ENCODE measurements at places on chromosomes 11 and 22.
A peak's percentile ranks its signal among the peaks of the same experiment; 100 is the strongest.

DNA sequence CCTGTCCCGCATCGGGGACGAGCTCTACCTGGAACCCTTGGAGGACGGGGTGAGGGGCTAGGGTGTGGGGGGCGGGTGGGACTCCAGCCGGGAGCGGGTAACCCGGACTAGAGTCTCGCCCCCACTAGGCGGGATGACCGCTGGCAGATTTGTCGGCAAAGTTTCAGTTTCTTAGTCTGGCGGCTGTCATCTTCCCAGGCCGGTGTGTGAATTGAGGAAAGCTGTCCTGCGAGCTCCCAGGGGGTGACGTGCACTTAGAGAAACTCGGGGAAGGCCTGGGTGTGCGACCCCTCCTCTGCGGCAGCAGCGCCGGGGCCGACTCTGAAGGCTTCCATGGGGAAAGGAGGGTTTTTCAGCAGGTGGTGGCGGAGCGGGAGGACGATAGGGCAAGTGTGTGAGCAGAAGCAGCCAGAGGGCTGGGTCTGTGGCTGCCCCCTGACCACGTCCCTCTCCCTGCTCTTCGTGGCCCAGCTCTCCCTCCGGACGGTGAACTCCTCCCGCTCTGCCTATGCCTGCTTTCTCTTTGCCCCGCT is 463 bp downstream of the RAD9A start:
- no peak for DNase-seq

DNA sequence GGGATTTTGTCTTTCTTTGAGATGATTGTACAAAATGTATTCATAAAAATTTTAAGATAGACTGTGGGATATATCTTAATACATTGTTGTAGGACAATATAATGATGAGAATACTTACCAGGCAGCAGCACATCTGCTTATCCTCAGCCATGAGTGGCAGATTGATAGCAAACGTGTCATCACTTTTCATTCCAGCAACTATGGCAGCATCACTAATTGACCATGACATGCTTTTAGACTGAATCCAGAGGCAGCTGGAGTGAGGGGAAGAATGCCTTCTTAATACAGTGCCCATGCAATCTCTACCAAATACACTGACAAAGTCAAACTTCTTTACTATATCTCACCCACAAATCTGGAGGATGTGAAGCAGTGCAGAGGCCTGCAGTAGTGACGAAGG is 755.2 kb upstream of the RAG2 start:
- no peak for DNase-seq

- DNase-seq, result no peak
These were observed 206.0 kb downstream of the DYNC2H1 start for GRCh38 chr11:103315248-103315647.

DNA sequence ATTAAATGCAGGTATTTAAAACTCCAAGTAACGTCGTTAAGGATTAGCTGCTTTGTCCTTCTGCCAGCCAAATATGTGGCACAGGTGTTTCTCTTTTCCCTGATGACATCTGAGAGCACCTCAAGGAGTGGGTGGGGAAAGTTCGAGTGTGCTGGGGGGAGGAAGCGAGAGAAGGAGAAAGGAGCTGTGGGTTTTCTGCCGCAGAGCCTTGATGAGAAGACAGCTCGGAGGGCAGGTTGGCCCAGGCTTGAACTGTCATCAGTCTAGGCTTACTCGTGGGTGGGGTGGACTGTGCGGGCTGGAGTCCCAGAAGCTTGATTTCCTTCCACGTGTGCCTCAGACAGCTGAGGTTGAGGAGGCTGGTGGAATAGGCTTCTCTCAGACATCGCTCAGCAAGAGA is 15.2 kb upstream of the SORL1-AS1 start:
- DNase-seq, result peak; percentile 89

- DNase-seq, result no peak
These were observed 5.3 kb upstream of the ACR start for GRCh38 chr22:50732681-50733080.

GRCh38 chr11:100769617-100770016 is 82.5 kb downstream of the ARHGAP42 start:
- DNase-seq, result no peak

Measured in CD4-positive, alpha-beta T cell treated with Interleukin-17A for 4 hours (primary cell).